ENCODE measurements at places on chromosomes 13 and 19.

GRCh38 chr19:7924651-7925170 lies 1.2 kb downstream of the CTXN1 start:
- no peak for DNase-seq

DNA sequence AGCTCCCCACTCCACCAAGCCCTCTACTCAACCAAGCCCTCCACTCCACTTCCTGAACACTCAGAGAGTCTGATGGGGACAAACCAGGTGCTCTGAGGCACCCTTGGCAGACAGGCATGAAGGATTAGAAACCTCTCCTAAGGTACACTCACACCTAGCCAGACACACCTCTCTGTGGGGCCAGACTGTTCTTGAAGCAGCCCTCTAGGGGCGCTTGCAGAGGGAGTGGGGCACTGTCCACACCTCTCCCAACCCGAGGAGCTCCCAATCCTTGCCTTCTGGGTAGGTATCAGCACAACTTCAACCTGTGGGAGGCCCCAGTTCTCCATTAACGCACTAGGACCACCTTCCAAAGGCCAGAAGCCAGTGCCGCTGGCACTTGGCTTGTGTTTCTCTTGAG lies 108.7 kb upstream of the VSTM2B start:
- DNase-seq, result no peak

DNA sequence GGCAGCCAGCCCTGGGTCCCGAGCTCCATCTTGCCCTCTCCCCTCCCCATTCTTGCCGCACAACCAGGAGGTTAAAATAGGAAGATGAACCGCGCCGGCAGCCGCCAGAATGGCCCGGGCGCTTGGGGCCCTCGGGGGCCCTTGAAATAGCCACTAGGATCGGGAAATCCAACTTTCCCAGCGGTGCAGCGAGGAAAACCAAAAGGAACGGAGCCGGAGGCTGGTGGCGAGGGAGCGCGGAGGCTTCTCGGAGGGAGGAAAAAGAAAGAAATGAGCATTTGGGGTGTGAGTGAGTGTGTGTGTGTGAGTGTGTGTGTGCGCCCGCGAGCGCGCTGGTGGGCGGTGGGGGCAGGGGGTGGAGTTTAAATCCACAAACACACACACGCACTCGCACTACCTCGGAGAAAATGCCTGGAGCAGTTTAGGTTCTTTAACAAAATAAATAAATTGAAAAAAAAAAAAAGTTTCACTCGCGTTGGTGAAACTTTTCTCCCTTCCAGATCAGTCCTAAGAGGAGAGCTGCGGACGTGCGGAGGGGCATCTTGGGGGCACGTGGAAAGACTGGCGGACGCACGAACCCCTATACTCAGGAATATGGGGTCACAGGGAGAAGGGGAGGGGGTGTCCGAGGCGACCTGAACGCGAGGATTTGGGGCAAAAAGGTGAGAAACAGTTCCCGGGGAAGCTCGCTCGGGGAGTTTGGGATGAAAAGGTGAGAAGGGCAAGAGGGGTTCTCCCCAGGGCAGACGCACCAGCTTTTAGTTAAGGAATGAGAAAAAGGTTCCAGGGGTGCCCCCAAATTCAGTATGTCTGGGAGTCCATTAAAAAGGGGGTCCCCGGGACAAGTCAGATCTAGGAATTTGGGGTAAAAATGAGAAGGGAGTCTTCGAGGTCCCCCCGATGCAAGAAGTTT lies 1.3 kb downstream of the RFX2 start:
- DNase-seq, result peak; percentile 45

GRCh38 chr13:80116107-80116506 lies 224.8 kb downstream of the SPRY2 start:
- DNase-seq, result no peak

DNA sequence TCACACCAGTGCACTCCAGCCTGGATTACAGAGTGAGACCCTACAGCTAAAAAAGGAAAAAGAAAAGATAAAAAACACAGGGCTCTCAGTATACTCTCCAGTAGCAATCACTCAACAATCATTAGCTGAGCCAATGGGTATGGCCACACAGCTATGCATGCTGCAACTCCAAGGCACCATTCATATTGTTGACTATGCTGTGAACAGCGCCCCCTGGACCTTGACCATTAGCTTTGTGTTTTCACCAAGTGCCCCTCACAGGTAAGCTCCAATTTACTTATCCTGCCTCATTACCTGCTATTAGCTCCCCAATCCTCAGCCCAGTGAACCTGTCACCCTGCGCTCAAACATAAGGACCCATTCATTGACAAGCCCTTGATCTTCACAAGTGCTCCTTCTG lies 35.8 kb downstream of the ZIC5 start:
- DNase-seq, result no peak

- DNase-seq, result no peak
Measured at GRCh38 chr19:10701955-10702525, 801 bp downstream of the QTRT1 start.

- no peak for DNase-seq
Measured at GRCh38 chr19:29704562-29705558, 10.2 kb downstream of the C19orf12 start.
